ENCODE measurements at places on chromosomes 4 and X.

- peak; percentile 1 for DNase-seq
Measured at GRCh38 chrX:57772637-57773036, 92.6 kb upstream of the NLRP2B start.

DNA sequence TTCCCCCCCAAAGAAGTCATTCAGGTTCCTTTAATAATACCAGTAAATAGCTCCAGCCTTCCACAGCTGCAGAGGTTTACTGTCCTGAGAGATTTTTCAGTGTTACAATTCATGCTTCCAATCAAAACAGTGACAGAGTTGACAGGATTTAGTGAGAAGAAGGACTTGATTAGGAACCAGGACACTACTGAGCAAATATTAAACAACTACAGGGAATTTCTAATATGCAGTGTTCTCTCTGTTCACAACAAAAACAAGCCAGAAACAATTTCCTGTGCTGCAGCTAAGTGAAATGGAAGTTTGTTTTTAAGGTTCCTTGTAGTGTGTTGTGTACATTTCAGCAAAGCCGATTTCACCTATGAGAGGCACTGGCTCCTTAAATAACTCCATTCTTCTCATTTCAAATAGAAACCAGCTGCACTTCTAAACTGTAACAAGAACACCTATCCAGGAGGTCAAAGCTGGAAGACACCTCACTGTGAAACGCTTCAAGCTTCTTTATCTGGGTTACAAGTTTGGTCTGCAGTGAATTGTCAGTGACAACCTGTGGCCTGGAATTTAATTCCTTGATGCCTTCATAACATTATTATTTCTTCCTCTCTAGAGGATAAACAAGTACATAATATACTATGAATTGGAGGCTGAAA is 149.3 kb downstream of the RASL11B start:
- DNase-seq, result no peak

GRCh38 chr4:21845663-21846062 is 102.9 kb downstream of the KCNIP4 start:
- peak; percentile 55 for DNase-seq

GRCh38 chr4:88791274-88791673 is 93.6 kb upstream of the NAP1L5 start:
- DNase-seq, result peak; percentile 50

DNA sequence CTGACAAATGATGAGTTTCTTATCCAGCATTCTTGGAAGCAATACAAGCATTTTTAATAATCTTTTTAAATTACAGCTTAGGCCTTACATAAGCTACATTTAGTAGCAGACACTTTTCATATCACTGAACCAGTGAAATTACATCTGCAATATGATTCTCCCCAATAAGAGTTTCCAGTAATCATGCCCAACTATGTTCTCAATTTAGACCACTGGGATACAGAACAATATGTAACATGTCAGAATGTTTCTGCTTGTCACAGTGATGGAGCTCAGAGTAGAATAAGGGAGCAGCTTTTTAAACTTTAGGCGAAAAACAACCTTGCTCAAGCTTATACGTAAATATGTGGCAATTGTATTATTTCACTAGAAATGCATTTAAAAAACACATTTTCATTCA is 1132.2 kb downstream of the FAT4 start:
- DNase-seq, result no peak

Measured in ELR (cell line).